Activated CD8-positive, alpha-beta memory T cell treated with anti-CD3 and anti-CD28 coated beads, Interleukin-2, amount 10 ng/mL, durations not matched to agents 7 days and 5 days (primary cell): ENCODE measurements at places on chromosomes 4 and X.

GRCh38 chr4:23857367-23857959, 32.4 kb downstream of the PPARGC1A start:
- DNase-seq: no peak

- peak; percentile 41 for DNase-seq
These were observed 69.9 kb upstream of the ELOVL6 start for GRCh38 chr4:110268352-110268751.

DNA sequence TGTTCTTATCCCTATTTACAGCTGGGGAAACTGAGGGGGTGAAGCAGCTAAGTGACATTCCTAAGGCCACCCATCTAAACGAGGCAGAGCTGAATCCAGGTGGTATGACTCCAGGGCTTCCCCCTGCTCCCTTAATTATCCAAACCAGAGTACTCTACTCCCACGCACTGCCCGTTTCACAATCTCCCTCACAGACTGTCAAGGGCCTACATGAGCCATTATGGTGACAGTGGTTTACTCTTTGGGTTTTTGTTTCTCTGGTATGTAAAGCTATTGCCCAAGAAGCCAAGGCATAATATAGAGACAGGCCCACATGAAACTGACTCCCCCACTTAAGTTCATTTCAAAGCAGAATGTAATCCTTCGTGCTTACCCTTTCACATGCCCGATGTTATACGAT, 95.1 kb downstream of the NHS start:
- no peak for DNase-seq

- no peak for DNase-seq
These were observed 334.7 kb upstream of the NDST3 start for GRCh38 chr4:117699595-117699994.

DNA sequence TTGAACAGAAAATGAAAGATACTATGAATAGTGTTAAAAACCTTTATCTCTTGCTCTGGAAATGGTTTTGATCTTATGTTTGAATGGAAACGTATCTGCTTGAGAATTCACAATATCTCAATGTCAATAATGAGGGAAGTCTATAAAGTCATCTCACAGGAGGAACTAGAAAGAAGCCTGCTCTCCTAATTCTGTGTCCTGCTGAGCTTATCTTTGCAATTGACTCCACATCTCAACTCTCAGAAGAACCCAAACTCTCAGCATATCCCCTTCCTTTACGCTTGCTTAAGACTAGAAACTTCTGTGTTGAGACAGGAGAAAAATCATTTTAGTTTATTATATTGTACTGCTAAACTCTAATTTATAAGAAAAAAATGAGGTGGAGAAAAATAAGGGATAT, 8.3 kb upstream of the PF4V1 start:
- DNase-seq: no peak

- DNase-seq: no peak
These were observed 207.6 kb upstream of the MAMLD1 start for GRCh38 chrX:150155436-150156035.

DNA sequence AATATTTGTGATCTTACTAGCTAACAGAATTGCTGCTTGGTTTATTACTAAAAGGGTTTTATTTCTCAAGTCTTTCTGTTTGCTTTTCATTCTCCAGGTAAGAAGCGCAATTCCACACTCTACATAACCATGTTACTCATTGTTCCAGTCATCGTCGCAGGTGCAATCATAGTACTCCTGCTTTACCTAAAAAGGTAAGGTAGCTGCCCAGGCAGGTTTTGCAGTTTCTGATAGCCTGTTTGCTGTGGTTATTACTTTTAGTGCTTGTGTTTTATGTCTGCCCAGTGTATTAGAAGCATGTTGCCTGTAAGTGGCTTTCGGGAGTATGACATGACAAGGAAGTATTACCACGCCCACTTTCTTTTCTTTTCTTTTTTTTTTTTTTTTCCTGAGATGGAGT, 46.4 kb downstream of the IL13RA1 start:
- DNase-seq: no peak

DNA sequence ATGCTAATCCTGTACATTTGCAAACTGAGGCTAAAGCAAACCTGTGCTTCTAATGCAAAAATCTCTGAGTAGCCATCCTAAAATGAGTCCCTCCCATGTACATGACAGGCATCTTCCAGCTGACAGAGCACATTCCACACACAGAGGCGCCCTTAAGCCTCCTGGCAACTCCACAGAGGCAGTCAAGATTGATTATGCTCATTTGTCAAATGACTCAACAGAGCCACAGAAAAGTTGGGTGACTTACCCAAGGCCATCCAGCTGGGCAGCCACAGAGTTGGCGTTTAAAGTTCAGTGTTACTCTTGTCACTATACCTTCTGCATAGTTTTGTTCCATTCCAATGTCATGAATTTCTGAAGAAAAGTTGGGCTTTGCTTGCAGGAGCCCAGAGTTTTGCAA, 394.6 kb upstream of the FGF13 start:
- DNase-seq: no peak

DNA sequence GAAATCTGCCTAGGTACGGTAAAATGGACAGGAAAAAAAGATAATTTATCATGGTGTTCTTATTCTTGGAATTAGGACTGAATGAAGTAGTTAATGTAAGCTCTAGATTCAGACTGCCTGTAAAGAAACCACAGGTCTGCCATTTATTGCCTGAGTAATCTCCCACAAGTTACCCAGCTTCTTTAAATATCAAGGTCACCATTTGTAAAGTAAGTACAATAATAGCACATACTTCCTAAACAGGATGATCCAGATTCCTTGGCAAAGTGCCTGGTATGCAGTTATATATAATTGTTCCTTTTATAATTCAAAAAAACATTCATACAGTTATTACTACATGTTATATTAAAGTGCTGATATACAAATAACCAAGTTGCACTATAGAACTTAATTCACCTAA, 368.6 kb downstream of the HNRNPD start:
- DNase-seq: no peak

- no peak for DNase-seq
These were observed 97.7 kb upstream of the ACSL4 start for GRCh38 chrX:109830704-109831206.

DNA sequence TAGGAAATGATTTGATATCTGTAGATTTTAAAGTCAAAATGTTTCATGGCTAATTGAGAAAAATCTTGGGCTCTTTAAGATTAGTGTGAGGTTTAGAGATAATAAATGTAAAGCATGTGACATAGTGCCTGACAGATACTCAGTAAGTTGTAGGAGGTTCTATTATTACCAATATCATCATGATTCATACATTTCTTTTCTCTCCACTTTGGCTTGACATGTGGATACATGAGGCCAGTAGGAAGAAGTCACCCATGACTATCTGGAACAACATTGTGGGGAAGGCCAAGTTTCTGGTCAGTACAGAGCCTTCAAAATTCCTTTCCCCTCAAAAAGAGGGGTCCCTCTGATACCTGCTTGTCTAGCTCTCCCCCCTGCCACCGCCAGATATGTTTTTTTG, 91.2 kb upstream of the SORBS2 start:
- no peak for DNase-seq

DNA sequence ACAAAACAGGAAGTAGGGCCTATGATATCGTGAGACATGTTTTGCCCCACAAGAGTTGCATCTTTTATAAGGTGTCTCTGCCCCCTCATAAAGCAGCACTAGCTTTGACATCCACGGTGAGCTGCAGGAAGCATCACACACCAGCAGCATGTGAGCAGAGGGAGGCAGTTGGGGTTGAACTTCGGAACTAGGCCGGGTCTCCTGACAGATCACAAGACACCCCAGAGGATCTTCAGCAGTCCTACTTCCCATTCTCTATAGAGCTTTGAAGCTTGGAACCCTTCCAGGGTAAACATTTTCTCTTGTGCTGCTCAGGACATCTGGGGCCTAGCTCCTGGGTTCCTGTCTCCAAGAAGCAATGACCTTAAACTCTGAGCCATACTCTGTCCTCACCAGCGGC, 27.5 kb downstream of the YY2 start:
- no peak for DNase-seq

- peak; percentile 79 for DNase-seq
These were observed 47.0 kb downstream of the SPRY1 start for GRCh38 chr4:123443401-123444289.

DNA sequence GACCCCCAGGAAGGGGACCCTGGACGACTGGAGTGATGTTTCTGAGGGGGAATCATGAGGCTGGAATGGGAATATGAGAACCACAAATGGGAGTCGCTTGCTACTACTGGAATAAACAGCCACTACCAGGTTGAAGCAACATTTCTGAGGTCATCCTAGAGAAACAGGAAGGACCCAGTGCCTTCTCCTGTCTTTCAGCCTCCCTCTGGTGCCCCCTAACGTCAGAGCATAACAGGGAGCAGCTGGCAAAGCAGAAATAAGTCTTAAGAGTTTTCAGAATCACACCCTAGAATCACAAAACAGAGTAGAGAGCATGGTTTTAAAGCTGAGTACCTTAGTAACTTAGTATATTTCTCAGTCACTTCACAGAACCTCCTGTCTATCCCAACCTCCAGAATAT, 347.8 kb upstream of the PITX2 start:
- DNase-seq: no peak

DNA sequence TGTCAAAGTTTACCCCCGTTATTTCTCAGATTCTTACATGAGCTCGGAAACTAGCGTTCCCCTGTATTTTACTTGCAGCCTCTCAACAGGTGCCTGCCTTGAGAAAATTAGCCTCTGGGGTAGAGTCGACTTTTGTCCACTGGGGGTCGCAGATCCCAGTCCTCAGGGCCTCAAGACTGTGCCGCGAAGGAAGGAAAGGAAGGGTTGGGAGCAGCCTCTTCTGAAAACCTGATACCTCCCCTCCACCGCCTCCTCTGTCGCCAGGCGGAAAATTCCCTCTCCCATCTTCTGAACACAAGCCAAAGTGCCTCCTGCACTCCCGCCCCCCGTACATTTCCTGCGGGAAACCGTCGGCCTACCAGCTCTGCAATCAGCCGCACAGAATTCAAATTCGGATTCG, 44.4 kb upstream of the TMSB15B start:
- DNase-seq: peak; percentile 67

DNA sequence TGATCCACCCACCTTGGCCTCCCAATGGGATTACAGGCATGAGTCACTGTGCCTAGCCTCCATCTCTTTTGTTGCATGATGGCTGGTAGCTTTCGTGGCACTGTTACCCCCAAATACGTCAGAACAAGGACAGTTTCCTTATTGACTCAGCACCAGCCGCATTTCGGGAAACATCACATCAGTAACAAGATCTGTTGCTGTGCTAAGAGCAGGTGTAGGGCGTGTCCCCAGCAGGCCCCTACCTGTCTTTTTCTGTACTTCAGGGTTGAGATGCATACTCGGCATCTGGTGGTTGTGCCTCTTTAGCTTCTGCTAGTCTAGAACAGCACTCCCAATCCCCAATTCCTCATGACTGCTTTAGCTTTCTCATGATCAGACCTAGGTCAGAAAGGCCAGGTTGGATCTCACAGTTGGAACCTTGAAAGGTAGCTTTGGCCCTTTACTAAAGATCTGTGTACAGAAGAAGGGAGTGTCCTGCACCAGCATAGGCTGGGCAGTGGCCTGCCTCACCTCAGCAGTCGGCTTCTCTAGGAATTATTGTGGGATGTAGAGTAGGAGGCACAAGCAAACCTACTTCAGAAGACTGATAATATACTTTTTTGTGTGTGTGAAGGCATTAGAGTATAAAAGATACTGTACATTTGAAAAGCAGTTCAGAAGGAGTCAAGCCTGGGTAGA, 36.8 kb downstream of the NSD2 start:
- no peak for DNase-seq

GRCh38 chrX:22060415-22061280, 28.5 kb downstream of the PHEX start:
- peak; percentile 42 for DNase-seq

GRCh38 chr4:76663824-76664223, 228.8 kb downstream of the SHROOM3 start:
- no peak for DNase-seq

- DNase-seq: no peak
These were observed 129.7 kb downstream of the RAPGEF2 start for GRCh38 chr4:159232465-159233106.

DNA sequence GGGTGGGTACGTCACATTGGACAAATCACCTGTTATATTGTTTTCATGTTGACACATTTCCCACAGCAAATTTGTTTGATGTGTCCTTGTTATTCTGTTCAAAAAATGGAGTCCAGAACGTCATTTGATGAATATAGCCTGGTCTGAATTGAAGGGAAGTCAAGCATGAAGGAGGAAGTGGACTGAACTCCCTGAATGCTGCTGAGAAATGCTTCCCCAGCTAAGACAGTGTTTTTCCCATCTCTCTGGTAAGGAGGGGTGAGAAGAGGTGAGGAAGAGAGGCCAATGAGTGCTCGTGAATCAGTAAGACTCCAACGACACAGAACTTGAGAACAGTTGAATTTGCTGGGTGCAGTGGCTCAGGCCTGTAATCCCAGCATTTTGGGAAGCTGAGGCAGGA, 127.4 kb downstream of the RBM47 start:
- DNase-seq: no peak

DNA sequence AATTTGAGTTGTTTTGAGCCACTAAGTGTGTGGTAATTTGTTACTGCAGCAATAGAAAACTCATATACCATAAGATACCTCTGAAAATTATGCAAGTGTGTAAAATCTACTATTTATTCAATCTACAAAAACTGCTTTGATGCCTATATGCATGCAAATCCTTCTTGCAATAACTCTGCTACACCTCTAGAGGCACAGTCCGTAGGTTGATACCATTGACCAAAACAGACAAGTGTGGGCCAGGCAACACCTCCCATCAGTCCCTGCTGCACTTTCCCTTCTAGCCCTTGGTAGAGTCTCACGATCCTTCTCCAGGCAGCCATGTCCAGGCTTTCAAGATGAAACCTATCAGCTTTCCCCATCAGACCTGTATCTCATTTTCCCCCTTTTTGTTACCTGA, 48.8 kb upstream of the FAM9A start:
- no peak for DNase-seq

DNA sequence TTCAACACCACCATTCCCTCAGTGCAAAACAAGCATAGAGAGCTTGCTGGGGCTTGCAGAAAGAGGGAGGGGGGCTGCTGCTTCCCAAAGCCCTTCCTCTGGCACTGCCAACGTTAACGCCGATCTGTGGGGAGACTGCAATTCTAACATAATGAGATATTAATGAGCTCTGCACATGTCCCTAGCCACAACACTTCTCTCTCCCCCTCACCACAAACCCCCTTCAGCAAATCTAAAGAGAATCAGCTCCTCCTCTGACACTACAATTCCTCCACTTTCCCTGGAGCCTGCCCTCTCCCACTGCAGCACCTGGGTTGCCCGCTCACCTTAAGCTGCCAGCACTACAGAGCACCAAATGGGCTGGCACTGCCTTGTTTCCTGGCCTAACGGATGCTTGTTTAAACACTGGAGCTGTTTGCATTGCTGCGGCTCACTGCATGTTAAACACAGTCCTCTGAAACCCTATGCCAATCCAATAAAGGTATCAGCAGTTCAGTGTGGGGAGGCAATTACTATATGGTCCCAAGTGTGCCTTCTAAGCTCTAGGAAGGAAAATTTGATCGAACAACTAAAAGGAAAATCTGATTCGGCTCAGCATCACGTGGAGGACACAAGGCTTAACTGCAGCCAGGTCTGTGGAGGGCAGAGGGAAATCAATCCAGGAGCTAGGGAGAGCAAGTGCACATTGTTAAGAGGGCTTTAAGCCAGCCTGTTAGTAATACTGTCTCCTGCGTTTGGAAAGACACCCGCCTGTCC, 232.4 kb downstream of the MAML3 start:
- DNase-seq: no peak

- no peak for DNase-seq
These were observed 26.8 kb downstream of the SH3KBP1 start for GRCh38 chrX:19860571-19860970.
